ENCODE measurements at places on chromosomes 7 and 10.

DNA sequence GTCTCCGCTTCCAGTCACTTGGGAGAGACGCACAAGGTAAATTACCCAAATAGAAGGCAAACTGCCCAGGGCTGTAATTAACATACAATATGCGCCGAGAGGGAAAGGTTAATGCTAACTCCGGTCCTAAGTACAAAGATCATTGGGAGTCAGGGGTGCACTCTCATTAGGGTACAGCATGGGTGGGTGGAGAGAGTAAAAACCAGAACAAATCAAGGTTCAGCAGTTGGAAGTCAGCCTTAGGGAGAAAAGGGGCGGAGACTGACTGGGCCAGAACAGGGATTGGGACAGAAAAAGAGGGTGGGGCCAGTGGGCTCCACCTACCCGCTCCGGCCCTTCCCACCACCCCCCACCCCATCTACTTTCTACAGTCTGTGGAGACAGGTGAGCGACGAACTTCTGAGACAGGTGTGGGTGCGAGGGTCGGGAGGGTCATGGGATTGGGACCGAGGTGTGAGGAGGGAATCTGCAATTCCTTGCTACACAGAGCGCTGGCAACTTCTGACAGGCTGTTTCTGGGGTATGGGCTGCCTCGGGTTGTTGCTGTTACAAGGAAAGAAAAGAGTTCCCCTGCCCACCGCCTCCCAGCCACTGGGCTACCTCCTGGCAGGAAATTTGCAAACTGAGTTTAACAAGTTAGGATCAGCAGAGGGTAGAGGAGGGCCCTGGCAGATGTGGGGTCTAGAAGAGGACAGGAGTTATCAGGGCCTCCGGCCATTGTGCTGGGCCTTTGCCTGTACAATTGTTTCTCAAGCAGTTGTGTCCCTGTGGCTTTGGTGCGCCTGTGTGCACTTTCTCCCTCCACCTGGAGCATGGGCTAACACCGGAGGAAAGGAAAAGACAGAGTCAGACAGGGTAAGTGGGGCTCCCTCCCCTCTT lies at the start of gene TMEM139:
Gene TMEM139, plus strand, starts transcription at position 368 of the 879 bp plus-strand sequence. CDS start 1,000 bp downstream, outside the sequence.
- no peak for DNase-seq

GRCh38 chr10:110368556-110368955 lies 63.8 kb upstream of the SMNDC1 start:
- no peak for DNase-seq

DNA sequence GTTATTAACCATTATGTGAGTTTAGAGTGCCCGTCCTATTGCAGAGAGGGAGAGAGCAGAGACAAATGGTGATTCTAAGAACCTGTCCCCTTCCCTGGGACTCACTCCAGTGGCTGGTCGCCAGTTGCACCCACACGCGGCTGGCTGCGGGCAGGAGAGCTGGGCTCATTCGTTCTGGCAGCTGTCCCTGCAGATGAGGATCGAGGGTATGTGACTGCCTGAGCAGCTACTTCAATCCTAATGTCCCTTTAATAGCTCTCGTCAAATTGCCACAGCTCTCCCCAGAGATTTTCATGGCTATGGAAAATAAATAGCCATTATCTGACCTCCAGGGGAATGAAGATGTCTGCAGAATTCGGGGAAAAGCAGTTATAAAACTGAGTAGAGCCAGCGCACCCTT lies 41.6 kb downstream of the RBM28 start:
- no peak for DNase-seq

- no peak for DNase-seq
Observed at GRCh38 chr10:133359554-133359971, 1.7 kb upstream of the FUOM start.

DNA sequence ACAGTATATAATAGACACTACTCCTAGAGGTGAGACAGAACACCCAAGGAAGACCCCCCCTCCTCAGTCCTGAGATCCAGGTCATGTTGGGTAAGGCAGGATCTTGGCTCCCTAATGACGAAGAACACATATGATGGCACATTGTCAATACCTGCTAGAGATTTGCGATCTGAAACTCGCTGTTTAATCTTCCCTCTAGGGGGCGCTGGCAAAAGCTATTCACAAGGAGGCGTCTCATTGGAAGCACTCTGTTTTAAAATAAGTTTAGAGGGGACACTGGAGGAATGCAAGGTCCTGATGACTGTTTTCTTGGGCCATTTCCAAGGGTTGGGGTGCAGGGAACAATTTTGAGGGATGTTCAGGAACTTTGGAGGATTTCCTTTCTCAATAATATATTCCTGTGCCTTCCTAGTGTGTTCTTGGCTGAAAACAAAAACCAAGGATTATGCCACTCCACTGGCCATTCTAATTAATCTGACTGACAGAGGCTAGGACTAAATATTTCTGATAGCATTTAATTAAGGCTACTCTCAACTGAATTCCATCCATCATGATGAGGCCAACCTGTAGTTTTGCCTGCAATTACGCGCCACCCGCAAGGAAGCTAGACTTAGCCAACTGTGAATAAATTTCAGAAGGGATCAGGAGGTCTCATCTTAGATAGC lies 1013.8 kb upstream of the MBL2 start:
- DNase-seq = no peak

DNA sequence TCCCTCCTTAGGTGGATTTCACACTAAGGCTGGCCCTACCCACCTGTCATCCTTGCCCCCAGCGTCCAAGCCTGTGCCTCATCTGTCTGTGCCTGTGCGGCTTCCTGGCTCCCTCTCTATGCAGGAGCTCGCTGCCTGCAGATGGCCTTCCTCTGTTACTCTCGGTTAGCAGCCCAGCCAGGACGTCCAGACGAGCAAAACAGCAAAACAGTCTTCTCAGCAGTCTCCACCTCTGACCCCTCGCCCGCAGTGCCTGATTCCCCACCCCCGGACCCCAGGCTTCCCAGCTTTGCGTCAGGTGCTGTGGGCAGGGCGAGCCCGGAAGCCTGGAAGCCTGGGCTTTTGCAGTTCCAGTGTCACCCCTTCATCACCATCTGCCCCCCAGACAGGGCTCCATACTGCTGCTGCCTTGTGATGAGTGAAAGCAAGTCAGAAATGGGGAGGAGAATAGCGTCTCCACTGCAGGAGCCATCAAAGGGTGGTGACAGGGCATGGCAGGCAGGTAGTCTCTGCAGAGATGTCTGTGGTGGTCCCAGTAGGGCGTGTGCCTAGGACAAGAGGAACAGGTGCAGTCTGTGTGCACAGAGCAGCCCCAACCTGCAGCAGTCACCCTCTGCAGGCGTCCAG lies 88.5 kb downstream of the ADCY1 start:
- DNase-seq = no peak

- no peak for DNase-seq
Observed at GRCh38 chr10:127787873-127788272, 50.9 kb downstream of the FOXI2 start.

DNA sequence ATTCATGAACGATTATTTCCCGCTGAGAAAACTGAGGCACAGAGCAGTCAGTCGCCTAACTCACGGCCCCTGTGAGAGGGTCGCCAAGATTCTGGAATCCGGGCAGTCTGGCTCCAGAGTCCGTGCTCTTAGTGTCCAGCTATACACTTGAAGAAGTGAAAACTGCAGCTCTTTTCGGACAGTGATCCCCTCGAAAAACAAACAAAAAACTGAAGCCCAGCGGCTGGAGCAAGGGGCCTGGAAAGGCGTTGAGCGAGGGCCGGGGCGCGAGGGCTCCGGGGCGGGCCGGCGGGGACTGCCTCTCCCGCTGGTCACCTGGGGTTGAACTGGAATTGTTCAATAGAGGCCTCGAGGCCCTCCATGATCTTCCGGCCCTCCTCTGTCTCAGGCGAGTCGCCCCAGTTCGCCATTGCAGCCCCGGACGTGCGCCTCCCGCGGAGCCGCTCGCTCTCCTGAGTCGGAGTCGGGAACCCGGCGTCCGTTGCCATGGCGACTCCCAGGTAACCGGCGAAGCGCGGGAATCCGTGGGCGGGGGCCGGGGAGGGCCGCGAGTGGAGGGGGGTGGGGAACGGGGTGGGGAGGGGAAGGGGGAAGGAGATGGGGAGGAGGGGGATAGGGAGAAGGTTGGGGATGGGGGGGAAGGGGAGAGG lies 881 bp downstream of the C10orf67 start:
- DNase-seq = no peak

- DNase-seq = no peak
Observed at GRCh38 chr10:111481261-111481826, 404.5 kb downstream of the ADRA2A start.

GRCh38 chr10:124674768-124675222 lies 69.4 kb downstream of the FAM53B start:
- DNase-seq = no peak

DNA sequence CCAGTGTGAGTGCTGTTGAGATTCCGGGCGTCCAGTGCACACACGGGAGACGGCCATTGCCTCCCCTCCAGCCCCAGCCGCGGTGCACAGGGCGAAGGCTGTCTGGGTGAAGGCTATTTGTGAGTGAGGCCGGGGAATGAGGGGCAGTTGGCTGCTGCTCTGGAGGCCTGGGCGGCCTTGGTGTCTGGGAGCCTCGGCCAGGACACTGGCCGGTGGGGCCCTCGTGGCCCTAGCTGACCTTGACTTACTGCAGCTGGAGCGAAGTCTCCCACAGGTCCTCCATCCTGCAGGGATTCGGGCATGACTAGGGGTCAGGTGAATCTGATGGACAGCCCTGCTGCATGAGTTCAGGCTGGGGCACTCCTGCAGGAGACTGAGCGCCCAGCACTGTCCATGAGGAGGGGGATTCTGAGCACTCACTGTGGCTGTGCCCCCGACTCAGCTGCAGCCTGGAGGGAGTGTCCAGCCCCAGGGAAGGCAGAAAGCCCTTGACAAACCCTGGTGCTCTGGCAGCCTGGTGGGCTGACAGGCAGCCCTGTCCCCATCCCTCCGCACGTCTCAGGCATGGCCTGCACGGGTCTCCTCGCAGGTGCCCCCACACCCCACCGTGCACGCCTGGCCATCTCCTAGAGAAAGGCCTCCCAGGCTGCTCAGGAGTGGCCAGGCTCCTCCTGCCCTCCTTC lies 52.7 kb upstream of the FAM20C start:
- DNase-seq = no peak

DNA sequence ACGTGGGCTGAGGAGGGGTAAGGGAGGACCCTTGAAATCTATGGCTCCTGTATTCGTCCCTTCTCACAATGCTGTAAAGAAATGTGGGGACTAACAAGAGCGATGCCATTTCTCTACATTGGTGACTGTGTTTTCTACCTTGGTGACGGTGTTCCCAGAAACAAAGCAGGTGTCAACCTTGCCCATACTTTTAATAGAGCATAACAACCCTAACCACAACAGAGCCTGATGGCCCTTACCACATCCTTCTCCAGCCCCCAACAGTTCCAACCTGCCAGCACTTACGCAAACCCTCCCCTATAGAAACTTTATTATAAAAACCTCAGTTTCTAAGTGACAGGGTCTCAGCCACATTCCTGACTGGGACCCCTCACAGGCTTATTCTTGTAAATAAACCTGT lies 28.2 kb upstream of the ADCYAP1R1 start:
- DNase-seq = no peak

DNA sequence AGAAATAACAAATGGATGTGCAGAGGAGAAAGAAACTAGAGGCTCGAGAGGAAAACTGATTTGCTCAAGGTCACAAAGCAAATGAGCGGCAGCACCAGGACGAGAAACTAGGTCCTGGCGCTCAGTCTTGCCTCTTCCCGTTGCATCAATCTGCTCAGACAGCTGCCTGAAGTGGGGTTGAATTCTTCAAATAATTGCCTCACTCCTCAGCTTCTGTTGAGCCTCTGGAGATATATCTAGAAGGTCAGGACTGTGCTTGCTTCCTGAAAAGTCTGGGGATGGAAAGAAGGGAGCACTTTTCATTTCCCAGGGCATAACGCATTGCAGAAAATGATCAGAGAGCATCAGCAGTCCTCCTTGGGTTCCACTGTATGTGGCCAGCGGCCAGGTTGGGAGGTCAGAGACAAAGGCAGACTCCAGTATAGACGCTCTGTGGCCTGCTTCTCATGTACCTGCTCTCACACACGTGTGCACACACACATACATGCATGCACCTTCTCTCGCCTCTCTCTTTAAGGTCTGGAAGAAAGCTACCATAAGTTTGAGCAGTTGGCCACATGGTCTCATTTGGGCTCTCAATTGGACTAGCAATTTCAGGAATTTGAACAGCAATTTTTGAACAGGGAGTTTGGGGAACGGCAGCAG lies 83.7 kb upstream of the DUSP5 start:
- DNase-seq = no peak

DNA sequence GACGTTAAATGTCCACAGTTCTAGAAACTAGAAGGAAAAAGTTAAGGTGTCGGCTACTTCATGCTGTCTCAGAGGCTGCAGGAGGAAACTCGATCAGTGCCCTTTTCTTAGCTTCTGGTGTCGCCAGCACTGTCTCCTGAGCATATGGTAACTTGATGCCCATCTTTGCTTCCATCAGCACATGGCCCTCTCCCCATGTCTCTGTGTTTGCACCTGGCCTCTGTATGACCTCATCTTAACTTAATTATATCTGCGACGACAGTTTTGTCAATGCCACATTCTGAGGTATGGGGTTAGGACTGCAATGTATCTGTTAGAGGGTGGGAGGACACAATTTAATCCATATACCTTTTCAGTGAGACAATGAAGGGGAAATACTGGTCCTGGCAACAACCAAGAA lies 449.9 kb downstream of the POM121L12 start:
- no peak for DNase-seq

GRCh38 chr10:9066152-9066551 lies 1011.7 kb downstream of the GATA3 start:
- DNase-seq = no peak

DNA sequence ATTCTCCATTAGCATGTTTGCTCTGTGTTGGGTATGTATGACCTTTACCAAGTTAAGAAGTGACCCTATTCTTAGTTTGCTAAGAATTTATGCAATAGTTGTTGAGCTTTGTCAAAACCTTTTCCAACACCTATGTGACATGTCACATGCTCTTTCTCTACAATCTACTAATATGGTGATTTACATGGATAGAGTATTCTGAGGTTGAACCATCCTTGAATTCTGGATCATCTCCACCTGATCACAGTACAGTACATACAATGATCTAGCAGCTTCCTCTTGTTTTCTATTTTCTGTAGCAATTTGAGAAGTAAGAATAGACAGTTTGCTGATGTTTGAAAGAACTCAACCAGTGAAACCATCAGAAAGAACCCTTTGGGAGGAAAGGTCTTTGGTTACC lies 101.2 kb upstream of the PDGFA start:
- no peak for DNase-seq

GRCh38 chr10:87696922-87697745 lies 37.5 kb downstream of the PAPSS2 start:
- DNase-seq = no peak

GRCh38 chr10:3882855-3883254 lies 97.8 kb upstream of the KLF6 start:
- DNase-seq = no peak

DNA sequence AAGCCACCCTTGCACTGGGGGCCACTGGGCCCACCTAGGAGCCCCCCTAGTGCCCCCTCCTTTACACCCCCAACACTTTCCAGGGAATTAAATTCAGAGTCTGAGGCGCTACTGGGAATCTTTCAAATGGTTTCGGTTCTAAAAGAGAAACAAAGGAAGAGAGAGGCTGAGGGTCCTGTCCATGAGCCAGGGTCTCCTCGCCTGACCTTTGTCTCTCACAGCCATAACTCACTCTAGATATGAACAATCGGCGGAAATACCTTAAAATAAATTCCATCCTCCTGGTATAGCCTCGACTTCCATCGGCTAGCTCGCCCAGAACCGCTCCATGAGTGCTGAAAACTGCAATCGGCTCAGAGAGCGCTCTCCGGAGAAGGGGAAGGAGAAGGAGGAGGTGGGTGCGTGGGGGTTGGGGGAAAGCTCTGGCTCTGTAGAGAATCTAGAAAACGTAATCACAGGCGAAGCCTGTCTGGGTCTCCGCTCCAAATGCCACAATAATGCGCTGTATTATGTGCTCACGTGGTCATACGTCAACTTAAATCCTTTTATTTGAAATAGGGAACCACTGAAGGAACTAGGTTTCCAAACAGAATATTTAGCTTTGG lies 12.6 kb downstream of the HOXA4 start:
- no peak for DNase-seq

All from T1000 (cell line).